T-helper 2 cell treated with Interferon-gamma antibody and Interleukin-4, amounts not matched to agents 100 ng/mL and 5 ng/mL, for 36 hours (primary cell): ENCODE measurements at places on chromosomes 5 and 9. TPM values are rescaled to one million over a fixed set of nuclear protein-coding genes. Genes with fewer than 3 reads are reported as not detected.

Gene MLANA
- total RNA-seq: not detected in 2 replicates

Gene TYRP1
- total RNA-seq: not detected in 2 replicates

Gene FABP6
- not detected in 2 replicates for total RNA-seq

Gene TAL2
- total RNA-seq: not detected in 2 replicates

Gene C9orf50
- not detected in 2 replicates for total RNA-seq

Gene GARIN3
- not detected in 2 replicates for total RNA-seq

Gene MUSK
- not detected in 2 replicates for total RNA-seq

Gene REEP2
- 2.6 and 3.0 TPM in 2 replicates for total RNA-seq

Gene DNAJC18
- total RNA-seq: 9.3 and 9.8 TPM in 2 replicates

Gene ANKRD31
- total RNA-seq: 0.16 and 0.18 TPM in 2 replicates

Gene UNC13B
- 0.27 and 0.84 TPM in 2 replicates for total RNA-seq

Gene FOXD4
- 0.23 TPM in 1 of 2 replicates, not detected in the other for total RNA-seq

Gene RGMB
- total RNA-seq: 0.14 and 0.48 TPM in 2 replicates

Gene C1QTNF3
- 4.5 TPM in 2 replicates for total RNA-seq

Gene TOPORS
- total RNA-seq: 12.0 and 12.4 TPM in 2 replicates

Gene AJM1
- 3.9 and 4.0 TPM in 2 replicates for total RNA-seq

Gene JAKMIP2
- total RNA-seq: 7.6 and 9.5 TPM in 2 replicates

Gene PCDHA1
- not detected in 2 replicates for total RNA-seq

Gene PCDHA12
- not detected in 2 replicates for total RNA-seq

Gene CYSRT1
- 0.23 and 0.27 TPM in 2 replicates for total RNA-seq

Gene RBM22
- total RNA-seq: 66.0 and 70.4 TPM in 2 replicates

Gene AGPAT2
- 33.1 and 35.4 TPM in 2 replicates for total RNA-seq

Gene MCIDAS
- not detected in 2 replicates for total RNA-seq
